Endodermal cell (in vitro differentiated cells): ENCODE measurements at places on chromosomes 7 and 10. TPM values are rescaled to one million over a fixed set of nuclear protein-coding genes. Genes with fewer than 3 reads are reported as not detected.

Gene NHLRC2
- total RNA-seq, result 37.0 and 37.7 TPM in 2 replicates

Gene FAM25A
- total RNA-seq, result not detected in 3 replicates

Gene OR6V1
- not detected in 2 replicates for total RNA-seq

DNA sequence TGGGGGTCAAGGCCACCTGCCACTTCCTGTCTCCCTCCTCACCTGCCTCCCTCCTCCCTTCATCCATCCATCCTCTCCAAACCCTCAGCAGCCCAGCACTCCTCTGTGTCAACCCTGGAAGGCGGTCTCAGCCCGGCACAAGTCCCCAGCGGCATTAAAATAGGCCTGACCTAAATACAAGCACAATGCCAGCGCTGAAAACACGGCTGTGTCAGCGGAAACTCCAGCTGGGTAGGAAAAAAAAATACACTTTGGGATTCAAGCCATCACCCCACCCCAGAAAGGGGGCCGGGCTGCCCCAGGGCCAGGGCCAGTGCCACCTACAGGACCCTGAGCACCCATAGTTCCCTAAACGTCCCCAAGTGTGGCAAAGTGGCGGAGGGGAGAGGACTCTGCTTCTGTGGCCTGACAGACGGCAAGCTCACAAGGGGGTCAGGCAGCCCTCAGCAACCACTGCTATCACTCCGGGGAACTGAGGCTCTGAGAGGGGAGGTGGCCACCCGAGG lies 22.7 kb upstream of the GTF2IRD1 start:
- no peaks in the 10 kb centered on the region for H3K27me3 ChIP-seq
- no peak overlapping the region for H3K4me3 ChIP-seq
- DNase-seq, result peak; percentile 78
- no peaks in the 10 kb centered on the region for H3K4me1 ChIP-seq
- no peaks in the 10 kb centered on the region for H3K36me3 ChIP-seq
